ENCODE measurements at places on chromosomes 3 and 15.

DNA sequence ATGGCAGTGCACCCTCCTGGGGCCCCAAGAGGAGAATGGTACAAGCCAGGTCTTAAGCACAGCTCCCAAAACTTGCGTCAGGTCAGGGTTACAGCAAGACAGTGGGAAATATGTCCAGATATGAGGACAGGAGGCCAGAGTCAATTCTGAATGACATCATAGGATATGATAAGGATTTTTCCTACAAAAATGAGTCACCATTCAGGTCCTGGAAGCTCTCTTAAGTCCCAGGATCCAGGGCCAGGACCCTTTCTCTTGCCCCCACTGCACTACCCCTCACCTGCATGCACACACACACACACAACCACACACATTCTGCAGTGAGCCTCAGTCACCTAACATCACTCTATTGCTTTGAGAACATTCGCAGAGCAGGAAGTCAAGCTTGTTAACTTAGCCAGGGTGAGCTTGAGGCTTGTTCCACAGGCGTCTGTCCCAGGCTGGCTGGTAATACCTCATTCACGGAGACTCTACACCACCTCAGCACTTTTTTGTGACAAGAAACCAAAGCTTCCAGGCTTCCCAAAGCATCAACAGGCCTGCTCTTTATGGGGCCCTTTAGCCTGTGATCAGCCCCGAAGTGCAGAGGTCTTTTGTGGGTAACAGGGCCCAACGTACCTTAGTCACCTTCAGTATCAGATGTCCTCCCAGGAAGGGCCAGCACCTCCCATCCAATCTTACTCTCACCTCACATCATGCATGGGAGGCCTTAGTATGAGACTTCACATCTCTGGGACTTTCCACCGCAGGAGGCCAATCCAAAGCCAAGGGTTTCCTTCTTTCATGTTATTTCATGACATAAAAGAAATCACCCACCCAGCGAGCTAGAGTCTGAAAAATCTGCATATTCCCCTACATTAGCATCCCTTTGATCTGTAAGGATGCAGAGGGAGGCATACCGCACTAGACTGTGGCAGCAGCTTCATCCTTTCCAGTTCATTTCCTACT is 74.0 kb upstream of the LIPC start:
- DNase-seq, result no peak

DNA sequence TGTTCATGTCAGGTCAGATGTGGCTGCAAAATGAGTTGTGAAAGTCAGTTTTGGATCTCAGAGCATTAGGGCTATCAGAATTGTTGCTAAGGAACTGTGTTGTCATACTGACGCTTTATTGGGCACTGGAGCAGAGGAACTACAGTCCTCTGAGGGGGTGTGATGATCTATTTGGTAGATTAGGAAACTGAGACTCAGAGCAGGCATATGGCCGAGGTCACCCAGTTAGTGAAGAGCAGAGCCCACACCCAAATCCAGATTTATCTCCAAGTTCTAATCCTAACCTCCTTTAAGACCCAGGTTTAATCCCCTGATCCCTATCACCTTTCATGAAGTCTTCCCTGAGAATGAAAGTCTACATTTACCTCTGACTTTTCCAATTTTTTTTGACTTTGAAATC is 25.6 kb upstream of the GLCE start:
- peak; percentile 63 for DNase-seq

GRCh38 chr3:97278506-97278905 is 464.1 kb downstream of the EPHA6 start:
- no peak for DNase-seq

DNA sequence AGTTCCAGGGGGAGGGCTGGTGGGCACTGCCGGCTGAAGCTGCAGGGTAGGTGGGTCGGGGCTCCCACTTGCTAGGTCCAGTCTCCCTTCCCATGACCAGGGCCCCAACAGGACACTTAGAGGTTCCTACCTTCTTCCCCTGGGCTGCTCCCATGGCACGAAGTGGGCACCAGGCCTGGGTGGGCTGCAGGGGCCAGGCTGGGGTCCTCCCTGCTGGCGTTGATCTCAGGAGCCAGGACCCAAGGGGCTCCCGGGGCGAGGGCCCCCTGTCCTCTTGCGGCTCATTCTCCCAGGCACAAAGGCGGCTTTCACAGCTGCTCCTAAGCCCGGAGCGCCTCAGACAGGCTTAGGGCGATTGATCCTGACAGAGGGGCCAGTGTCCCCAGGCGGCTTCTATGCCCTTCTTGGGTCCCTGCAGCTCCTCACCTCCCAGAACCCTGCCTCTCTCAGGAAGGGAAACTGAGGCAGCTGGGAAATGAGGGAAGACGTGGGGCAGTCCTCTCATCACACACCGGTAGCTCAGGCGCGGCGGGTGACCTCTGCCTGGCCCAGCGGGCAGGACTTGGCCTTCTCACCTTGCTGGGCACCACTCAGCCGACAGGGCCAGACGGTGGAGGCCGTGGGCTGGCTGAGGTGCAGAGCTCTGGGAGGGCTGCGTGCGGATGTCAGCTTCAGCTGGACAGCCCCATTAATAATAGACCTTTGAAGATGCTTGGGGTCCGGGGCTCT is 39.6 kb downstream of the FAM3D start:
- DNase-seq, result no peak

- DNase-seq, result peak; percentile 88
Measured at GRCh38 chr15:89776274-89777072, at the start of gene MESP2. TSS of gene MESP2 (plus strand) at chr15:89776332. CDS start at chr15:89776358, 26 bp downstream.

DNA sequence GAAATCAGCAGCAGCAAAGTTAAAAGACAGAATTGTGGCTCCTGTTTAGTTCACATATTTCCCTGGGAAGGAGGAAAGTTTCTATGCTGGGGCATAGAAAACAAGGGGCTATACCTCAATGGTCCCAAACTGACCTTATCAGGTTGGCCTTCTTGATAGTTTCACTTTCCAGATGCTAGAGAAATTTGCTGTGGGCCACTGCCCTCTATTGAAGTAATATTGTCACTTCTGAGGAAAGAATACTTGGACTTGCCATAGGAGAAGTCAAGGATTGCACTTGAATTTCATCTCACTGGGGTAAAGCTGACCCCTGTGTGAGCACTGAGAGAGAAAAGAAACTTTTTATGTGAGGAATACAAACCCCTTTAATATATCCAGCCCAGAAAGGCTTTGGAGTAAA is 49.3 kb upstream of the XCR1 start:
- peak; percentile 45 for DNase-seq

DNA sequence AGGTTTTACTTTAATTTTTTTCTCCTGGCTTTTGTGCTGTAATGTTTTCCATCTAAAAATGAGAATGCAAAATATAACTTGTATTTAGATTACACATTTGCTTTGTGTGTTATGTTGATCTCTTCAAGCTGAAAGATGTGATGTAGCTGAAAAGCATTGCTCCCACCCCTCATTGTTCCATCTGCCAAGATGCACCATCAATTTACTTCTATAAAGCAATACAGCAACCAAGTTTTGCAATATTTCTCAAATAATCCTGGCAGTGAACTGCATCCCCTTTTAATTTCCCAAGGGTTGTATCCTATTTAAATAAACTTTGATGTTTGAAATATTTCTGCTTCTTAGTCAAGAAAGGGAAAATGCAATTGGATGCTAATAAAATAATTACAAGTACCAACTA is 52.6 kb upstream of the DUT start:
- no peak for DNase-seq

- peak; percentile 92 for DNase-seq
Measured at GRCh38 chr15:76336254-76337058, at the start of gene ISL2. TSS of gene ISL2 (plus strand) at chr15:76336773. CDS start at chr15:76336884, 111 bp downstream.

- no peak for DNase-seq
Measured at GRCh38 chr3:95508124-95508523, 1306.3 kb upstream of the EPHA6 start.

DNA sequence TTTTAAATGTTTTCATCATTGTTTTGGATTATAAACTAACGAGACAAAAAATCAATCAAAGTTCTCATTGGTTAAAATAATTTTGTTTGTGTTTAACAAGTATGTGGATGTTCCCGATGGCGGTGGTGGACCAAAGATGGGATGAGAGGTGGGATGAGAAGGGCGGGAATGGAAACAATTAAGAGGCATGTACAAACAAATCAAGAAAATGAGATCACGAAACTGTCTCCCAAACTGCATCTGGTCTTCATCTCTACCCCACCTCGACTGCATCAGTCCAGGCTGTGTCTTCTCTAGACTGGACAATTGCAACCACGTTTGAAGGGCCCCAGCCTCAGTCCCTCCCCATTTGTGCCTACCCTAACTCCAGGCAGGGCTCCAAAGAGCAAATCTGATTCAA is 56.1 kb downstream of the SLC12A8 start:
- DNase-seq, result no peak

- DNase-seq, result no peak
Measured at GRCh38 chr3:59374818-59375211, 325.0 kb upstream of the CFAP20DC start.

Measured in inflammatory macrophage (primary cell).